ENCODE measurements at places on chromosomes 11 and 22. TPM values are rescaled to one million over a fixed set of nuclear protein-coding genes. Genes with fewer than 3 reads are reported as not detected.

The LMNTD2 gene
- total RNA-seq, result 5.6 TPM

The OR51I1 gene
- total RNA-seq, result not detected

The LRRC56 gene
- 3.2 TPM for total RNA-seq

The LGR4 gene
- 0.90 TPM for total RNA-seq

The HIRA gene
- 16.7 TPM for total RNA-seq

- peak; percentile 88 for DNase-seq
Observed at GRCh38 chr11:64000026-64000739, 13.9 kb downstream of the OTUB1 start.

DNA sequence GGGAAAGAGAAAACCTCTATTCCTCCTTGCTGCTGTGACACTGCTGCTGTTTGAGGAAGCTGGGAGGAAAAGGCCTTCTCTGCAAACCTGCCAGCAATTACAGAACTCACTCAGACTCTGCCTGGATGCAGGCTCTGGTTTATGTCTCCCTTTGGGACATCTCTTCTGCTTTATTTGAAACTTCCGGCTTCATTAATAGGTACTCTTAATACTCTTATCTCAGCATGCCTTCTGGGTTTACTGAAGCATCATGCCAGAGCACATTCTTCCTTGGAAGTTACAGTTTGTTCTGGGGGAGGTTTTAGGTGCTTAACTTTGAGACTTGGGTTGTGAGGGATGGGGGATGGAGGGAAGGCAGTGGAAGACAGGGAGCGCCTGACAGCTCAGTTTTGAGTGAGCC, 79.9 kb downstream of the NAV2 start:
- no peak for DNase-seq

DNA sequence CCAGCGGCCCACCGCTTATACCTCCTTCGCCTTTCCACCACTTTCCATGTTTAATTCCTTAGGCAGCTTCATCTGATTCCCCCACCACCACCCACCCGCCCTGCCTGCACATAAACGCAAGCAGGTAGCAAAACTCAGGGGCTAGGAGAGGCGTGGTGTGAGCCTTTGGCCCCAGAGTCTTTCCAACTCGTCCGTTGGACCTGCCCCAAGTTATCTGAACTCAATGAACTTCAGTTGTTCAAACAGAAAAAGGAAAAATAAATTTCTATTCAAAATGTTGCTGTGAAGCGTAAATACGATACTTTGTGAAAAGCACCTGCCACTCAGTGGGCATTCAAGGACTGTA, 814 bp upstream of the CDON start:
- no peak for DNase-seq

- DNase-seq, result no peak
Observed at GRCh38 chr11:130645843-130646197, 197.4 kb downstream of the ADAMTS15 start.
